ENCODE measurements at places on chromosomes 4 and X.
A peak's percentile ranks its signal among the peaks of the same experiment; 100 is the strongest.

GRCh38 chr4:147247579-147247978, 233.3 kb upstream of the EDNRA start:
- DNase-seq, result no peak

GRCh38 chrX:77893713-77894112, 1.5 kb downstream of the MAGT1 start:
- no peak for DNase-seq

GRCh38 chr4:182338746-182339145, 95.5 kb downstream of the TENM3 start:
- no peak for DNase-seq

- DNase-seq, result no peak
These were observed 28.9 kb downstream of the CPLX1 start for GRCh38 chr4:797066-797465.

DNA sequence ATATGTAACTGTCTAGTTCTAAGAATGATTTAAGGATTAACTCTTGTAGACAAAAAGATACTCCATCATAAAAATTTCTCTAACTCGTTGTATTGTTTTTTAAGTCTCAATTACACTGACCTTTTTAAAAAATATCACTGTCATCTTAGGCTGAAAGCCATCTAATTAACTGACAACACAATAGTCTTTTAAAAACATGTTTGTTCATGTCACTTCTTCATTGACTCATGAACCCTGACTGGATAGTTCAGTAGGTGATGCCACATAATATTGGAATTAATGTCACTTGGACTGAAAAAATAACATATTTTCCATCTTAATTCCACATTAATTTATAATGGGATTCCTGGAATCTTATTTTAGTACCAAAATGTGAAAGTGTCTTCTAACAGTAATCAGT, 179.3 kb downstream of the ADGRL3 start:
- DNase-seq, result no peak

DNA sequence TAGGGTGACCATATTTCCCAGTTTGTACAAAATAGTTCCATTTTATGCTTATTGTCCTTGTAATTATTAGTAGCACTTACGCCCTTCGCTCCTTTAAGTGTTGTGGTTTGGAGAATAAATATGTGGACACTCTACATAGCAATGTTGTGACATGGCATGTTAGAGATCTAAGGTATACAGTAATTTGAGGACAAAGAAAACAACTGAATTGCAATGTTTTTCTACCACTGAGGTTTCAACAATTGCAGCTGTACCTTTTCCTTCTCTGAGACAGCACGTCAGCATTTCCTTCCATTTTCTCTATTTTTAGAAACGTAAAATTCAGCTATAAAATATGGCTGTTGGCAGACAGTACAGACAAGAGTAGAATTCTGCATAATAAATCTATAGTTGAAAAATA, 323.1 kb downstream of the MAPK10 start:
- no peak for DNase-seq

GRCh38 chr4:182978152-182978827, 61.1 kb upstream of the DCTD start:
- DNase-seq, result no peak

GRCh38 chrX:17692709-17693346, 44.5 kb upstream of the SCML1 start:
- DNase-seq, result peak; percentile 82

All from SHP77 (cell line).